ENCODE measurements at places on chromosomes 1 and 21.

DNA sequence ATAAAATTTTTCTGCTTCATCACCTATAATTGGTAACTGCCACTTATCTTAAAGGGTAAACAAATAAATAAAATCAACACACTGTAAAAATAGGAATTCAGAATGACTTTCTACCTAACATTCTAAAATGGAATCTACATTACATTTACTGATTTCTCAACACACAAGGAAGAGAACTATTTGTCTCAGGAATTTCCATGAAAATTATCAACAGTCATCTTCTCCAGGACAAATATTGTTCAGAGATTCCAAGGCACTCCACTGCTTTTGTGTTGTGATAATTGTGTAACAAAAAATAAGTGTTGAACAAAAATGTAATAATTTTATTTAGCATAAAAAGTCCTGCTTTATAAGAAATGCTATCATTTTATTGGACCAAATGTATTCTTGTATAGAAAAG lies 7.3 kb downstream of the ODF2L start:
- DNase-seq, result no peak

DNA sequence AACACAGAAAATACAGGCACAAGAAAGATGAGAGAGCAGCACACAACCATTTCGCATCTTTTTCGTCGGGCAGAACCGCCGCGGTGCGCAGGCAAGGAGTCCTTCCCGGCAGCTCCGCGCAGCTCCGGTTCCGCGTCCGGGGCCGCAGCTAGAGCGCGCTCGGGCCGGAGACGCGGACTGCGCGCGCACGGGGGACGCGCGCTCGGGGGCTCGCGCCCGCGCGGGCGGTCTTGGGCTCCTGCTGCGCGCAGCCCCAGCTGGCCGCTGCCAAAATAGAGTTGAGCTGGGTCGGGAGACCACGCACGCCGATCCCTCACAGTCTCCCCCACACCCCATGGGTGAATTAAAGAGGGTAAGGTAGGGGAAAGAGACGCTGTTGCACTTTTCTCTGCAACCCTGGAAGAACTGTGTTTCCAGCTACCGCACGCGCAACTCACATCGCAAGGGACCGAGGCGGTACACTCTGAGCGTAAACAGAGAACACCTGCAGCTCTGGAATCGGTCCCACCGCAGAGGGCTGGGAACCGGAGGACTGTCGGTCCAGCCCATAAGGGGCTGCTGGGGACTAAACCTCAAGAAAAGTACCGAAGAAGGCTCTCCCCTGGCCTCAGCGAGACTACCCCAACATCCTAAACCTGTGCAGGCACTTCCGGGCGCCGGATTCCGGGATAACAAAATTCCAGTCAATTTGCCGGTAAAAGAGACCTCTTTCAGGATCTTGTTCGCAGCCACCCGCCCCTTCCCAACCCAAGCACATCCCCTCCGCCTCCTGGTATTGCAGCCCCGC lies 1.7 kb downstream of the NR5A2 start:
- peak; percentile 67 for DNase-seq

DNA sequence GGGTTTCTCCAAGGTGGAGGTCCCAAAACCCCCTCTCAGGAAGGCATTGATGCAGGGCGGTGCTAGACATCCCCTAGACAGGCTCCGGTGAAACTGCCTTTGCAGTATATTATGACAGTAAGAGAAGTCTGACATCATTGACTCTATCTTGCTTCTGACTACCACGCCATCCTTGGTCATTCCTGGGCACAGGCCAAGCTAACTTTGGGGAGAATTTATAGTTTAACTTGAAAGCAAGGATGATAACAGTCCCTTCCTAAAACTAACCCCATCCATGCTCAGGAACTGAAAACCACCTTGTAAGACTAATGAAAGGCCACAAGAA lies 30.3 kb downstream of the RSPH1 start:
- DNase-seq, result no peak

- no peak for DNase-seq
Measured at GRCh38 chr1:34425785-34426184, 249.1 kb downstream of the C1orf94 start.

DNA sequence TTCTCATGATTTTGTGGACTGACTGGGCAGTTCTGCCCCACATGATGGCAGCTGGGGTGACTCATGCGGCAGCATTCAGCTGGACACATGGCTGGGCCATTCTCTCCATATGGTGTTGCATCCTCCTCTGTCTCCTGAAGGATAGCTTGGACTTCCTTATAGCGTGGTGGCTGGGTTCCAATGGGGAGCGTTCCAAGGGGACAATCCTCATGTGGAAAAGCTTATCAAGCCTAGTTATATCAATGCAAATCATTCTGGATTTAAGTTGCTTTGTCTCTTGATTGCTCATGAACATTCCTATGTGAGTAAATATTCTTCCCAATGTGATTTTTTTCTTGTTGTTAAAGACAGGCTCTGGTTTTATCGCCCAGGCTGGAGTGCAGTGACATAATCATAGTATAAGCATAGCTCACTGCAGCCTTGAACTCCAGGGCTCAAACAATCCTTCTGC lies 13.2 kb upstream of the SLC2A1 start:
- DNase-seq, result no peak

All from KBM-7 (cell line).